Activated CD8-positive, alpha-beta memory T cell treated with anti-CD3 and anti-CD28 coated beads for 1 hour (primary cell): ENCODE measurements at places on chromosomes 12 and 14.

DNA sequence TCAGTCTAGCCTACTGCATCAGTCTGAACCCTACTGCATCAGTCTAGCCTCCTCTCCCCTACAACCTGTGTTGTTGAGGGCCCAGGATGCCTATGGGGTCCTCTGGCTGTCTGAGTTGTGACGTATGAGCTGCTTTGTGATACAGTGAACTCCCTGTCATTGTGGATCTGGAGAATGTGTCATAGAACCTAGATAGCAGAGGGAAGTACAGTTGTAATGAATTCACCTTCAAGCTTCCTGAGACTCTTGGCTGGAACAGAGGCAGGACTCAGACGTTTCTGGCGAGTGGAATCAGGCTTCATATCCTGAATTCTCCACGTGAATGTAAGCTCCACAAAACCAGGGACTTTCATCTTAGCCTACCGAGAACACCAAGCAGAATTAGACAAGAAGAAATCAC, 17.0 kb downstream of the TBK1 start:
- no peak for DNase-seq

- no peak for DNase-seq
These were observed 41.3 kb upstream of the C12orf71 start for GRCh38 chr12:27123642-27124041.

DNA sequence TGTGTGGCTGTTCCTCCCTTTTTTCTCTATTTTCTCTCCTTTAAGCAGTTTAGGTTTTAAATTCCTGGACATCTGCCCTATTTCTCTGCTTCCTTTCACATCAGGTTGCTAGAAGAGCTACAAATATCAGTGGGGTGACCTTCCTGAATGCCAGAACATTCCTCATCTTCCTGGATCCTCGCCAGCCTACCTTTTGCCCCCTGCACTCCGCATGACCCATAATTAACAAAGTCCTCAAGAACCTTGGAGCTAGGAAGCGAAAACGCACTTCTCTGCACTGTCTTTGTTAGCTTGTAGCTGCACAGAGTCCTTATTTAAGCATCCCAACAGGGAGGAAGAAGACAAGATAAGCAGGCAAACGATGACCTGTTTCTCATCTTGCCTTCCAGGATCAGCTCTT, 30.5 kb downstream of the VDR start:
- no peak for DNase-seq

DNA sequence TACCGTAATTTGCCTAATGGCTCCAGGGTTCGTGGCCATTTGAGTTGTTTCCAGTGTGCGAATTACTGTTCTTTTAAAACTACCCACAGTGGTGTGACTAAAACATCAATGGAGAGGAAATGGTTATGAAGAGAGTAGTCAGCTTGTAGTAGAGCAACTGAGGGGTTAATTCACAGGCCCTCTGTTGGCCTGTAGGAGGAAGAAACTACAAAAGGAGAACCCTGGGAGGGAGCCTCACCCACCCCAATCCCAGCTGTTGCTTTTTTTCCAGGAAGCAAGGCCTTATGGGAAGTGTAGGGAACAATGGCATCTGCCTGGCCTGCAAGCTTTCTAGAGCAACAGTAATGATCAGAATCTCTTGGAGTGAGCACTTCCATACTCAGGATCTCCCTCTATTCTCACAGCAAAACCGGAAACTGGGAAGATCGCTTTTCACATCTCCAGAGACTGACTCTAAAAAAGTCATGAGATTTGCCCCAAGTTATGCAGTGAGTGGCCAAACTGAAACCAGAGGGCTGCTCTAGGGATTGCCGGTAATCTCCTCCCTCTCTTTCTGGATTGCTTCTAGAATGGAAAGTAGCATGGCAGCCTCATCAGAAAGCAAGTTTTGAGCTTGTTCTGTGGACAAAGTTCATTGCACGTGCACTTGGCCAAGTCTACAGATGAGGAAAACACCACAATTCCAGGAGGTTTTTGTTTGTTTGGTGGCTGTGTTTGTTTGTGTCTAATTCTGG, 125.3 kb upstream of the PWP1 start:
- DNase-seq, result no peak

- no peak for DNase-seq
These were observed 16.1 kb downstream of the PIGH start for GRCh38 chr14:67583711-67584644.

DNA sequence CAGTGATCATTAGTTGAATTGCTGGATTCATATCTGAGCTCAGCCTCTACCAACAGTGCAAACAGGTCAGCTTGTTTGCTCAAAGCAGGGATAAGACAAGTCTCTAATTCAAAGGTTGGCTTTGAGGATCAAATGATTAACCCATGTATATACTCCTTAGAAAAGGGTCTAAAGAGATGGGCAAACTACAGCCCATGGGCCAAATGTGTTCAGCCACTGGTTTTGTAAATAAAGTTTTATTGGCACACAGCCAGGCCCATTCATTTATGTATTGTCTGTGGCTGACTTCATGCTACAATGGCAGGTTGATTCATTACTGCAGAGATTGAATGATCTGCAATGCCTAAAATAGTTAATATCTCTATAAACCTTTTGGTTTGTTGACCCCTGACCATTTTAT, 3.1 kb downstream of the SERPINA4 start:
- DNase-seq, result no peak

DNA sequence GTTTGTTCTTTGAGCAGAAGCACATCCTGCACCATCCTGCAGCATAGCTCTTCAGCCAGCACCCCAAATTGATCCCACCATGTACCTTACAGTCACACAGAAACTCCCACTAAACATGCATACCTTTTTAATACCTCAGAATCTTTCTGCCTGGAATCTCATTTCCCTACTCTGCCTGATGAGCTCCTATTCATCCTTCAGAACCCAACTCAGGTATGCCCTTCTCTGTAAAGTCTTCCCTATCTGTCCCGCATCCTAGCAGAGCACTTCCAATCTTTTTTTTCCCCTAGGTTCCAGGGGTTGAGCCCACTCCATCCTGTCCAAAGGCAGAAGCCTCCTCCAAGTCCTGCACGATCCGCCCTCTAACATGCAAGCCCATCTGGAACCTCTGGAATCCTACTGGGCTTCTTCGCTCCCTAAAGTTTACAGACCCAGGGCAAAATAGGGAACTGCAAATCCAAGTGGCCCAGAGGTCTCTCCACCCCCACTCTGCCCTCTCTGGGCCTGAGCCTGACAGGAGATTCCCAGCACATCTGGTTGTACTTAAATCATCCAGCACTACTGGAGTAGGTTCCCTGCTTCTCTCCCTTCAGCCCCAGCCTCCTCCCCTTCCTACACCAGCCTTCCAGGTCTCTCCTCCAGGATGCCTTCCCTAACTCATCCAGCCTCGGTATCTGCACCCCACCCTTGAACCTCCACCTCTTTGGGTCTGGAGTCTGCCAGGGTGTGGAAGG, 4.1 kb upstream of the FIGNL2 start:
- DNase-seq, result no peak

- no peak for DNase-seq
These were observed 7.0 kb downstream of the SLC25A29 start for GRCh38 chr14:100299238-100299560.

- DNase-seq, result no peak
These were observed 79.9 kb upstream of the CCDC91 start for GRCh38 chr12:28110329-28110728.

GRCh38 chr12:14833952-14834351, 9.4 kb downstream of the ART4 start:
- no peak for DNase-seq

DNA sequence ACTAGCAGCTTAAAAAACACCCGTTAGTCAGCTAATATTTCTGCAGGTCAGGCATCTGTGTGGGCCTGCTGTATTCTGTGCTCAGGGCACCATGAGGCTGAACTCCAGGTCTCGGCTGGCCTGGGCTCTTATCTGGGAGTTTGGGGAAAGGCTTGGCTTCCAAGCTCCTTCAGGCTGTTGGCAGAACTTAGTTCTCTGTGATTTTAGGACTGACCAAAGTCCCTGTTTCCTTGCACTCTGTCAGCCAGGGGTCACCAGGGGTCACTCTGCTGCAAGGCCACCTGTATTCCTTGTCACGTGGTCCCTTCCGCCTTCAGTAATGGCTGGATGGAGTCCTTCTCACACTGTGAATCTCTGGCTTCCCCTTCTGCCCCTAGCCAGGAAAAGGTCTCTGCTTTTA, 586.4 kb downstream of the AACS start:
- no peak for DNase-seq

GRCh38 chr12:57218030-57218853, 1.6 kb downstream of the NXPH4 start:
- DNase-seq, result no peak

DNA sequence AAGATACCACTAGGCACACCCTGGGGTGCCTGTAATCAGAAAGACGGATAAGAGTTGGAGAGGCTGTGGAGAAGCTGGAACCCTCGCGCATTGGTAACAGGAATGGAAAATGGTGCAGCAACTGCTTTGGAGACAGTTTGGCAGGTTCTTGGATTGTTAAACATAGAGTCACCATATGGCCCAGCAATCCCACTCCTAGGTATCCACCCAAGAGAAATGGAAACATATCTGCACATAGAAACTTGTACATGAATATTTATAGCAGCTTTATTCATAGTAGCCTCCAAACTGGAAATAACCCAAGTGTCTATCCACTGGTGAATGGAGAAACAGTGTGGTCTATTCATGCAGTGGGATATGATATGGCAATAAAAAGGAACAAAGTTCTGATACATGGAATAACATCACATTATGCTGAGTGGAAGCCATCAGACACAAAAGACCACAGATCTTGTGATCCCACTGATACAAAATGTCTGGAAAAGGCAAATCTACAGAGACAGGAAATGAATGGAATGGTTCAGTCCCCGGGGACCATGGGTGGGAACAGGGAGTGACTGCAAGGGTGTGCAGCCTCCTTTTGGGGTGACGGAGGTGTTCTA, 45.4 kb downstream of the JAG2 start:
- DNase-seq, result no peak

DNA sequence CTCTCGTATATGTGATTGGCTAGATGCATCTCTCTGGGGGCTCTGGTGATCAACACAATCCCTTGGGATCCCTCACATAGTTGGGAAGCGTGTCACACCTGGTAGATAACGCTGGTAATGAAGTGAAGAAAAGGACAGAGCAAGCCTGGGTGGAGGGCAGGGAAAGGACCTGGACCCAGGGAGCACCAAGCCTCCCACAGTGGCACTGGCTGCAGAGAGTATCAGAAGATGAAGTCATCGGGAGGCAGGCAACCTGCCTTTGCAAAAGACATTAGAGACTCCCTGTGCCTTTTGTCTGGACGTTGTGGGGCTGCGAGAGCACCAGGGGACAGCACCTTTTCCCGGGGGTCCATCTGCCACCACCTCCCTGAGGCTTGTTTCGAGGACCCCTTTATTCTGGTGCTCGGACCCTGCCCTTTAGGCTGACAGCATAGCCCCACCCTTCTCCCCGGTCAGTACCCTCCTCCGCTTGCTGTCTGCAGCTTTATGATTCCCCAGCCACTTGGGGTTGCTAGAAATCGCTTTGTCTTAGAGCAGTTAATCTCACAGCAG, 116.4 kb downstream of the EML1 start:
- DNase-seq, result no peak

GRCh38 chr12:46908936-46909635, 83.3 kb upstream of the SLC38A4 start:
- DNase-seq, result no peak
